ENCODE measurements at places on chromosomes 6 and 20.

GRCh38 chr6:161255518-161255917, 18.3 kb downstream of the AGPAT4 start:
- no peak for DNase-seq

DNA sequence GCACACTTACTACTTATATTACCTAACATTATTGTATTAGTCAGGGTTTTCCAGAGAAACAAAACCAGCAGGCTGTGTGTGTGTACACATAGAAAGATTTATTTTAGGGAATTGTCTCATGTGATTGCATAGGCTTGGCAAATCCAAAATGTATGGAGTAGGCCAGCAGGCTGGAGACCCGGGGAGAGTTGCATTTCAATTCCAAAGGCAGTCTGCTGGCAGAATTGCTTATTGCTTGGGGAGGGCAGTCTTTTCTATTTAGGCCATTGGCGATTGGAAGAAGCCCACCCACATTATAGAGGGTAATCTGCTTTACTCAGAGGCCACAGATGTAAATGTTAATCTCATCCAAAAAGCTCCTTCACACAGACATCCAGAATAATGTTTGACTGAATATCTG, 157.0 kb downstream of the ADGRG6 start:
- no peak for DNase-seq

DNA sequence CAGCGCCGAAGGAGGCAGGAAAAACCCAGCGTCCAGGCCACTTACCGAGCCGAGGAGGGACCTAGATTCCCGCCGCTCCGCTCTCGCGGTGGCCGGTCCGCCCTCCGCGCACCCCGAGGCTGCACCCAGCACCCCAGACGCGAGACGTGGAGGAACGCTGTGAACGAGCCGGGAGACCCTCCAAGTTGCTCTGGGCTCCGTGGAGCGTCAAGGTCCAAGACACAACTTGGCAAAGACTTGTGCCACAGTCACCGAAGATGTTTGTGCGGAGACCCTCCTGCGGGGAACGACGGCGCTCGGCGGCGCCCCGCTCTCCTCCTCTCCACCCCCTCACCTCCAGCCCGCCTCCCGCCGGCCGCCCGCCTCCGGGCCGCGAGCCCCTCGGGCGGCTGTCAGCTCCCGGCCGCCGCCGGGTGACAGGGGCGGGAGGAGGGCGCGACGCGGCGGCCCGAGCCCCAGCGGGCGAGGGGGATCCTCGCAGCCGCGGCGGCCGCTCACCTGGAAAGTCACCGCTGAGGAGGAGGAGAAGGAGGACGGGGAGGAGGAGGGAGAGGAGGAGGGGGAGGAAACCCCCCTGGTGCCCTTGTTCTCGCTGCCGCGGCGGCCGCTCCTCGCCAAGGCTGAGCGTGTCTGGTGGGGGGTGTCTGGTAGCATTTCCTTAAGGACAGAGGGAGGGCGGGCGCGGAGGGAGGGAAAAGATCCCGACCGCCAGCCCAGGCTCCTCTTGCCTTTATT, 637 bp upstream of the HIVEP2 start:
- peak; percentile 38 for DNase-seq

DNA sequence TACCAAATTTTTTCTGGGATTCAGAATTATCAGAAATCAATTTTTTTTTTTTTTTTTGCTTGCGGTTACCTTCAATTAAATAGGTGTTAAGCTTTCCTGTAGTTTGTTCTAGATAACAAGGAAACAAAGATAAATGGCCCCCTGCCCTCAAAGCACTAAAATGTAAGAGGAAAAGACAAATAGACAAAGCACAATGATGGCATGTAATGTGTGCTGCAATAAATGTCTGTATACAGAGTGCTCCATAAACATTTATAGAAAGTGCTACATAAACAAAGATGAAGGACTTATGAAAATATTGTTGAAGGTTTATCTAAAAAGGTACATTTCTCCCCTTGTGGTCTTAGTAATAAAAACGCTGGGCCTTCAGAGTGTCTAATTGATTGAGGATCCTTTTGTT, 384.6 kb downstream of the PKHD1 start:
- no peak for DNase-seq
